ENCODE measurements at places on chromosomes 2 and 18. TPM values are rescaled to one million over a fixed set of nuclear protein-coding genes. Genes with fewer than 3 reads are reported as not detected.

GRCh38 chr18:13710414-13710831 is 15.9 kb downstream of the FAM210A start:
- DNase-seq = no peak

DNA sequence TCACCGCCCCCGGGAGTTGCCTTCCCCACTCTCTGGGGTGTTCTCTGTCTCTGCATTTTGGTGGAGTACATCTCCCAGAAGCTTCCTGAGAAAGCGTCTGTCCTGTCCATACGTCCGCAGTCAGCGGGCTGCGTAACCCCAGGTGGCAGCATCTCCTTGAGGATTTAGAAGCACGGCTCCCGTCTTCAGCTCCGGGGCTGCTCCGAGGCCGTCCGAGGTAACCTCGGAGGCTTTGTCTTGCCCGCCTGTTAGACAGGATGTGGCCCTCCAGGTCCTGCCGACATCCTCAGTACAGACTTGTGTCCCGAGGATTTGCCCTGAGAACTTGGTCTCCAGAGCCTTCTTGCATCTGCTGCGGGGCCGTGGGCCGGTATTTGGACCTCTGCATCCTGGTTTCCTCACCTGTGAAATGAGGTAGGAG is 58.4 kb downstream of the CTDP1 start:
- peak; percentile 60 for DNase-seq

DNA sequence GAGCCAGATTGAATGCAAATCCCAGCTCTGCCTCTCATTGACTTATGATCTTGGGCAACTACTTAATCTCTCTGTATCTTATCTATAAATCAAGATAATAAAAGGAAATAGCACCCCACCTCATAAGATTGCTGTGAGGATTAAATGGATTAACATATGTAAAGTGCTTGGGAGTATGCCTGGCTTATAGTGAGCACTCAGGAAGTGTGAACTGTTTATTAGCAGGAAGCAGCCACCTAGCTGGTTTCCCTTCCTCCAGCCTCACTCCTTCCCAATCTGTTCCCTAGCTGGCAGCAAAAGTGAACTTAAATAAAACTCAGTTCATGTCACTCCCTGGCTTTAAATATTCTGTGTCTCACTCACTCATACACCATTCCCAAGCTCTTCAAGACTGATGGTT is 526.6 kb upstream of the PKDCC start:
- DNase-seq = no peak

GRCh38 chr2:100285691-100286090 is 36.6 kb downstream of the LONRF2 start:
- DNase-seq = no peak

DNA sequence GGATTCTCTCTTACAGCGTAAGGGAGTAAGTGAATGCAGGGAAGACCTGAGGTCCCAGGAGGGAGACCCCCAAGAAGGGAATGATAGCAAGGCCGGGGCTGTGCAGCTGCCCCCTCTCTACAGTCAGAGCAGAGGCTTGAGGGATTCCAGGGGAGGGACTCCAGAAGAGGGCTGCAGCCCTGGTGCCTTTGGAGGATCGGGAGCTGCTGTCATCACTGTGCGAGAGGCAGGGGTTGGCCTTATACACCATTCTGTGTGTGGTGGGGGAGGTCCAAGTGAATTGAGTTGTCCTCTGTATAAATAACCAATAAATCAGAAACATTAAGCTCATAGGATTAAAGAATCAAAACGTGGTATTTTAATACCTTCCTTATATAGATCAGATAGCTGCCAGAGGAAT is 114.9 kb downstream of the GLI2 start:
- peak; percentile 34 for DNase-seq

DNA sequence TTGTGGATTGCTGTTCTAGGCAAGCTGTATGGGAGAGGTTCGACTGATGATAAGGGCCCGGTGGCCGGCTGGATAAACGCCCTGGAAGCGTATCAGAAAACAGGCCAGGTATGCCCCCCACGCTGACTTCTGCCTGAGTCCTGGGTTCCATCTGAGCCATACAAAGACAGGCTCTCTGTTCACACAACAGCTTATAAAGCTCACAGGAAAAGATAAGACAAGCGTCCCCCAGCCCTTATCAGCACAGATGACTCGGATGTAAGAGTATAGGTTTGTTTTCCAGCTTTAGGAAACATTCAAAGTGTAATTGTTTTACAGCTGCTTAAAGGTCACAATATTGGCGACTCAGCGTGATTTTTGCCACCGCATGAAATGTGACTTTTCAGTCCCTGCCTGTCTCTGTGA is 12.7 kb downstream of the CNDP2 start:
- DNase-seq = peak; percentile 53

DNA sequence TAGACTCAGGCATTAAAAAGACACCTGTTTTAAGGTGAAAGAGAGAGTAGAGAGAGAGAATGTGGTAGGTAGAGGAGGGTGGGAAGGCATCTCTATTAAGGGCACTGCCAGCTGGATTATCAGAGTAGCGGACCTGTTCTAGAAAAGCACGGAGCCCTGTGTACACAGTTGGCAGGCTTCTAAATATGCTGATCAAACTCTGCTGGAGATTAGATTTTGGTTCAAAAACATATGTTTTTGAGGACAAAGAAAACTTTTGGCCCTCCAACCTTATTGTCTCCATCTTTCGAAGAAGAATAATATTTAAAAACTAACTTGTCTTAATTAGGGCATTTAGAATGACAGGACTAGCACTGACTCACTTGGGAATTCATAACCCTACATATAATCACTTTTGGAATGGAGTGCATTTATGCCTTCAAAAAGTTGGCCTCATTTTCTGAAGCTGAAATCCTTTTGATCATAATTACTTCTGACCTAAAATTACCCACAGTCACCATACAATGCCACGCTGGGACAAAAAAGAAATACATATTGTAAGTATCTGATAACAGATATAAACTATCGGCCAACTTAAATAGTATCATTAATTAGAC is 254.6 kb downstream of the MEIS1 start:
- DNase-seq = no peak

DNA sequence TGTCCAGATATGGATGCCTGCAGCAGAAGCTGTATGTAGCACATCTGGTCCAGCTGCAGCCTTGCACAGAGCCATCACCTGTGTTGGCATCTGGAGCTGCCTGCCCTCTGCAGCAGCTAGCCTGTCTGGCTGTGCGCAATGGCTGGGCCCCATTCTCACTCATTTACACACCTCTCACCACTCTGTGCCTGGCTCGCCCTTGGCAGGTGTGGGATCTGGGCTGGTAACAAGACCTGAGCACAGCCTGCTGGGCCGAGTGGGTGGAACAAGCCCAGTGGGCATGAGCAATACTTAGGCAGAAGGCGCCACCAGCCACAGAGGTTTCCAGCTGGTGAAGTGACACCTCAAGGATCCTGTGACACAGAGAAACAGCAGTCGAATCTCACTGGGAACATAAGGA is 714.1 kb downstream of the NUP35 start:
- DNase-seq = peak; percentile 64

- DNase-seq = peak; percentile 64
Observed at GRCh38 chr2:231692847-231693246, 15.5 kb upstream of the PTMA start.

DNA sequence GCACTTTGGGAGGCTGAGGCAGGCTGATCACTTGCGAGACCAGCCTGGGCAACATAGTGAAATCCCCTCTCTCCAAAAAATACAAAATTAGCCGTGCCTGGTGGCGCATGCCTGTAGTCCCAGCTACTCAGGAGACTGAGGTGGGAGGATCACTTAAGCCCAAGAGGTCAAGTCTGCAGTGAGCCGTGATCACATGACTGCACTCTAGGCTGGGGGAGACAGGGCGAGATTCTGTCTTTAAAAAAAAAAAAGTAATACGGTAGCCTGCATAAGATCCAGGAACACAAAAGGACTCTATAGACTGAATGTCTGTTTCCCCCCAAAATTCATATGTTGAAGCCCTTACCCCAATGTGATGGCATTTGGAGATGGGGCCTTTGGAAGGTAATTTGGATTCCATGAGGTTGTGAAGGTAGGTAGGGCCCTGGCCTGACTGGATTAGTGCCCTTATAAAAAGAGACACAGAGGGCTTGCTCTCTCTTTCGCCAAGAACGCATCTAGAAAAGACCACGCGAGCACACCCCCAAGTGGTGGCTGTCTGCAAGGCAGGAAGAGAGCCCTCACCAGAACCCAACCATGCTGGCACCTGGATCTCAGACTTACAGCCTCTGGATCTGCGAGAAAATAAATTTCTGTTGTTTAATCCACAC is 17.0 kb downstream of the MBOAT2 start:
- no peak for DNase-seq

GRCh38 chr2:238963971-238964328 is 116.1 kb downstream of the TWIST2 start:
- no peak for DNase-seq

- no peak for DNase-seq
Observed at GRCh38 chr18:13653746-13654433, 72.5 kb downstream of the FAM210A start.

GRCh38 chr18:72152935-72153334 is 391.2 kb downstream of the CBLN2 start:
- DNase-seq = no peak

DNA sequence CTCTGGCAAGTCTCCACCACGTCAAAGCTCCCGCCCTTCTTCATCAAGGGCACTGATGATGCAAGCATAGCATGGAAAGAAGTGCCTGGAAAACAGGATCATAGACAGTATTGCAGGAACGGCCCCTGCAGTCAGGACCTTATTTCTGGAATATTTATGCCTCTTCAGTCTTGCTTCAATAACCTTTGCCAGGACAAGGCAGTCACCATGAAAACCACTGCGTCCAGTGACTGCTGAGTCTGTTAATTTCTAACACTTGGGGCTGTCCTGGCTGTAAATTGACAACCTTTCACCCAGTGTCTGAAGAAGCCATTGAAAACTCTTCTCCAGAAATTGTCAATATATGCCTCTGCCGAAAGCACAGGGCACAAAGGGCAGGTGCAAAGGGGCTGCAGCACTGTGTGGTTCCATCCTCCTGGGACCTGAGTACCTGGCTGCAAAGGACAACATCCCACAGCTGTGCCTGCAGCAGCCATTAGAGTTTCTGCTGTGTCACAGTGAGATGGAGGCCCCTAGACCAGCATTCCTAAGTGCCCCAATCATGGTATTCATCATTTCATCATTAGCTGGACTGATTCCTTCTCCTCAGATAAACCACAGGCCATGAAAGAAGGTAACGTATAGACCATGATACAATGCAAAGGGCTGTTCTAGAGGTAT is 819.6 kb downstream of the RNF144A start:
- DNase-seq = no peak

DNA sequence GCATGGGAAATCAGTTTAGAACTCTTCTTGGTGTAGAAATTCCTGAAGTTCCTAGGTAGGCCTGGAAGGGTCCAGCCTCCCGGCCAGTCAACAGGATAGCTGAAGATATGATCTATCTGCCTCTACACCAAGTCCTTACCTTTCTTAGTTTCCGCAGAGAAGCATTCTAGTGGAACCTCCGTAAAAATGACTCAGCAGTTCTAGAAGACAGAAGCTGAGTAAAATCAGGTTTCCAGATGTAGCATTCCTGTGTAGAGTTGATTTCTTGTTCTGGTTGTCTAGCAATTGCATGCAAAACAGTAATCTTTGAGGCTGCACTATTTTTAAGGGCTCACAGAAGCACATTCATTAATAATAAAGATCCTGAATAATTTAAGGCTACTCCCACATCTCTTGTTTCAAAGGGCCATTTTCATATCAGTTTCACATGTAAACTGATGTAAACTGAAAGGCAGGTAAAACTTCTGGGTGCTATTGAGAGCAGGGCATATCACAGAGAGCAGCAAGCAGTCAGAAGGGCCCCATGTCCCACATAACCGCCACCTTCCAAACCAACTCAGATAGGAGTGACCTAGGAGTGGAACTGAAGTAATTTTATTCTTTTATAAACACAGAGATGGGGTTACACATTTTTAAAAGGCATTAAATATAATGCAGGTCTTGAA is 3.2 kb upstream of the DYTN start:
- no peak for DNase-seq

GRCh38 chr2:149561309-149561926 is 26.2 kb downstream of the MMADHC start:
- DNase-seq = no peak

DNA sequence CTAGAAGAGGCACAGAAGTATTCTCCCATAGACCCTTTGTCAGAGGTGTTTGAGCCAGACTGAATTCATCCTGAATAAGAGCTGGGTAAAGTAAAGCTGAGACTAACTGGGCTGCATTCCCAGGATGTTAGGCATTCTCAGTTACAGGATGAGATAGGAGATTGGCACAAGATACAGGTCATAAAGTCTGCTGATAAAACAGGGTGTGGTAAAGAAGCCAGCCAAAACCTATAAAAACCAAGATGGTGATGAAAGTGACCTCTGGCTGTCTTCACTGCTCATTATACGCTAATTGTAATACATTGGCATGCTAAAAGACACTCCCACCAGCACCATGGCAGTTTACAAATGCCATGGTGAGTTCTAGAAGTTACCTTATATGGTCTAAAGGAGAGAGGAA is 364.9 kb upstream of the TMEFF2 start:
- no peak for DNase-seq

GRCh38 chr2:216030216-216030615 is 16.9 kb upstream of the MREG start:
- DNase-seq = no peak

DNA sequence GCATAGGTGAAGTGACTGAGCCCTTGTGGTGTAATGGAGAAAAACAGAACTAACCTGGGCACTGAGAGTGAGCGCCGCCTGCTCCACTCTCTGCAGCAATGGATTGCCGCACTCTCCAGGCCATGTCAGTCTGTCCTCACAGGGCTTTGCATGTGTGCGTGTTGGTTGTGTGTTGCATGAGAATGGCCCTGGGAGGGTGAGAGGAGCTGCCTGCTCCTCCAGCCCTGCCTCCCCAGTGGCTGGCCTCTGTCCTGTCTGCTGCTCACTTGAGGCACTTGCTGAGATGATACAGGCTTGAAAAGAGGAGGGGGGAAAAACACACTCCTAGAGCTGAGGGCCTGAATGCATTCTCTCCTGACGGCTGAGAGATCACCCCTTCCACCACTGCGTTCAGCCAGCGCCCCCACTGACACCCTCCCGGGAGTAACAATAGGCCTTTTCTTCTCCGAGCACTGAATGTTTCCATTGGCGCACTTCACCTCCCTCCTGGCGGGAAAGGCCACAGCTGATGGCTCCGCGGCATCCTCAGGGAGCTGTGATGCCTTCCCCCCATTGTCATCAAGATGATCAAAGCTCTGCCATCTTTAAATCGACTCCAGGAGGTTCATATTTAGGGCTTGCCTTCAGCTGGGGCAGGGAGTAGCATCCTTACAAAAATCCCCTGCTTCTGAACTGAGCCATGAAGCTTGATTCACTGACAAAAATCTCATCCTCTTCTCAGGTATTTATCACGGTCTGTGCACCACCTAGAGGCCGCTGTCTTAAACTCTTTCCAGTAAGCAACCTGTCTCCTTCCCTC is 49.9 kb upstream of the DAPL1 start:
- DNase-seq = no peak

The SERPINB11 gene
- not detected for polyA plus RNA-seq

The GPBAR1 gene
- polyA plus RNA-seq = 9.0 TPM

The THSD7B gene
- 0.02 TPM for polyA plus RNA-seq

The RPRM gene
- polyA plus RNA-seq = 0.56 TPM

The ELOA2 gene
- polyA plus RNA-seq = not detected

The TACR1 gene
- polyA plus RNA-seq = 0.02 TPM

The GCKR gene
- polyA plus RNA-seq = 0.59 TPM

The SP5 gene
- not detected for polyA plus RNA-seq

The LCT gene
- polyA plus RNA-seq = not detected

The CRYGD gene
- polyA plus RNA-seq = not detected
